ENCODE measurements at places on chromosomes 5 and 9.

DNA sequence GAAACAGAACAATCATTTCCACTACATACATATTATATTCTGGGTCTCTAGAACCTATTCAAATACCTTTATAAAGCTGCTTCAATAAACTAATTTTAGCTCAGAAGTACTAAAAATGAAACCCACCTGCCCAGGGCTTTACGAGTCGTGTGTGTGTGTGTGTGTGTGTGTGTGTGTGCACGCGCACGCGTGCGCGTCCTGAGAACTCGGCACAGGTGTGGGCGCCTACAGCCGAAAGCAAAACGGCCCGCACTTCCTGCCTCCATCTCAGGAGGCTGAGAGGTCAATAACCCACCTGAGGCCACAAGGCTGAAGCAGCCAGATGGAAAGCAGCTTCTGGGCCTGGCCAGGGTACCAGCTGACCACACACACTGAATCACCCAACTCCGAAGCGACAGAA is 3.0 kb downstream of the CLPTM1L start:
- DNase-seq: no peak

GRCh38 chr9:107707915-107708441 is 218.4 kb upstream of the KLF4 start:
- no peak for DNase-seq

DNA sequence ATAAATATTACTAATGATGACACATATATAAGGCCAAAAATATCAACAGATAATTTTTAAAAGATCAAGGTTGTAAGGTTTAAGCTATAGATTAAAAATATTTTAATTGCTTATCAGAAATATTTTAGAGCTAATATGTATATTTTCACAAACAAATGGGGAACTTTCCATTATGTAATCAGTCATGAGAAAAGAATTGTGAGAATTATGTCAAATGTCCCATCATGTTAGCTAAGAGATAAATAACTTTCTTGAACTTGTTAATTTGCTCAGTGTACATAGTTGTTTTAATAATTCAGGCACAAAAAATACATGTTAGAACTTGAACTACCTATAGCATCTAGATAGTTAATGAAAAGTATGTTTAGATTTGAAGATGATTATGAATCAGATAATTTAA is 67.7 kb downstream of the SYK start:
- no peak for DNase-seq

DNA sequence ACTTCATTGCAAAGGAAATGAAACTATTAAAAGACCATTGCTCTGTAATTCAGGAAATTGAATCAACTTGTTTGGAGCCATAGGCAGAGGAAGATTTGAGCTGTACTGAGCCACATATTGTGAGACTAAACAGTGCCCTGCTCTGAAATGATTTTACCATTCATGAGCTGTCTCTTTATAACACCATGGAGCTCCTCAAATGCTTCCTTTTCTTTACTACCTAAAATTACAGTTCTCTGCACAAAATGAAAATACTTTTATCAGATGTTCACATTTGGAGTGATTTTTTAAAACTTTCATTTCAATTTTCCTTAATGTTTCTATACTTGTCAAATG is 97.9 kb downstream of the NLN start:
- no peak for DNase-seq

GRCh38 chr5:36206913-36207312 is 34.8 kb downstream of the NADK2 start:
- no peak for DNase-seq

DNA sequence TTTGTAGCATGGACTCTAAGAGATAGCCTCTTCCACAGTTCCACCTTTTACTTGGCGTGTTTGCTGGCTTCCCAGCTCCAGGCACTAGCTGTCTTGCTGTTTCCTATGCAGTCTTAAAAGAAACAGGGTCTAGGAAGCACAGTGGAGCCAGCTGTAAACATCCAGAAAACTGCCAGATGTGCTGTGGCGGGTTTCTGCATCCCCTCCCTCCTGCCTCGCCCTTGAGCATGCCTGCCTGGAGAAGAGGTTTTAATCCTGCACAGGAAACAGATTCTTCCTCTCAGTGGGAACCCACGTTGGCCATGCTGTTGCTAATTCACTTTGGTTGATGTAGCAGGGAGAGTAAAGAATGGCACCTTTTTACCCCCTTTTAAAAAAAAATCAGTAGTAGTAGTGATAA is 121.3 kb downstream of the RPS23 start:
- DNase-seq: no peak

GRCh38 chr9:114677418-114677817 is 4.6 kb downstream of the TEX48 start:
- DNase-seq: no peak

- DNase-seq: no peak
Measured at GRCh38 chr5:95414451-95414850, 23.3 kb downstream of the FAM81B start.

DNA sequence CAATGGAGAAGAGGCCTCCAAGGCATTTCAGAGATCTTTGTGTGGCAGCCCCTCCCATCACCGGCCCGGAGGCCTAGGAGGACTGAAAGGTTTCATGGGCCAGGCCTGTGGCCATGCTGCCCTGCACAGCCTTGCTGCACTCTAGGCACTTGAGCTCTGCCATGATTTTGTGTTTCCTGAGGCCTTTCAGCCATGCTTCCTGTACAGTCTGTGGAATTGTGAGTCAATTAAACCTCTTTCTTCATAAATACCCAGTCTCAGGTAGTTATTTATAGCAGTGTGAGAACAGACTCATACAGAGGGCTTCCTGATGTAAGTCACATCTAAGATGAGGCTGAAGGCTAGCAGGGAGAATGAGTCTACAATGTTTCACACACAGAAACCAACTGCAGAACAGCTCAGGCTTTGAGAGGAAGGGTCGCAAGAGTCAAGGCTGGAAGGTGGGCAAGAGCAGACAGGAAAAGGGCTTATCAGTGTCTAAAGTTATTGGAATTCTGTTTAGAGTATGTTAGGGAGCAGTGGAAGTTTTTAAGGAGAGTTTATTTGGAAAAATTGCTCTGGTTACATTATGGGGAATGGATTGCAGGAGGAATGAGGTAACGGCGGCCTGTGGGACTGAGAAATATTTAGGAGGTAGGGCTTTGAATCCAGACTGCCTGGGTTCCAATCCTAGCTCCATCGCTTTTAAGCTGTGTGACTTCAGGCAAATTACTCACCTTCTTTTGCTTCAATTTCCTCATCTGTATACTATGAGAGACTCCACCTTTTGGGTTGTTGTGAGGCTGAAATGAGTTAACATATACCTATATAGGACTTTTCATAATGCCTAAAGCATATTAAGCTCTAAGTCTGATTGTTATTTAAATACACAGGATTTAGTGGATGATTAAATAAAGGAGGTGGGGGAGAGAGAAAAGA is 291.2 kb downstream of the CWC27 start:
- DNase-seq: no peak

GRCh38 chr9:124553738-124554137 is 46.5 kb upstream of the NR5A1 start:
- no peak for DNase-seq

GRCh38 chr5:161778796-161779195 is 69.1 kb upstream of the GABRA1 start:
- DNase-seq: no peak

GRCh38 chr9:125332527-125332926 is 70.9 kb downstream of the GAPVD1 start:
- no peak for DNase-seq

DNA sequence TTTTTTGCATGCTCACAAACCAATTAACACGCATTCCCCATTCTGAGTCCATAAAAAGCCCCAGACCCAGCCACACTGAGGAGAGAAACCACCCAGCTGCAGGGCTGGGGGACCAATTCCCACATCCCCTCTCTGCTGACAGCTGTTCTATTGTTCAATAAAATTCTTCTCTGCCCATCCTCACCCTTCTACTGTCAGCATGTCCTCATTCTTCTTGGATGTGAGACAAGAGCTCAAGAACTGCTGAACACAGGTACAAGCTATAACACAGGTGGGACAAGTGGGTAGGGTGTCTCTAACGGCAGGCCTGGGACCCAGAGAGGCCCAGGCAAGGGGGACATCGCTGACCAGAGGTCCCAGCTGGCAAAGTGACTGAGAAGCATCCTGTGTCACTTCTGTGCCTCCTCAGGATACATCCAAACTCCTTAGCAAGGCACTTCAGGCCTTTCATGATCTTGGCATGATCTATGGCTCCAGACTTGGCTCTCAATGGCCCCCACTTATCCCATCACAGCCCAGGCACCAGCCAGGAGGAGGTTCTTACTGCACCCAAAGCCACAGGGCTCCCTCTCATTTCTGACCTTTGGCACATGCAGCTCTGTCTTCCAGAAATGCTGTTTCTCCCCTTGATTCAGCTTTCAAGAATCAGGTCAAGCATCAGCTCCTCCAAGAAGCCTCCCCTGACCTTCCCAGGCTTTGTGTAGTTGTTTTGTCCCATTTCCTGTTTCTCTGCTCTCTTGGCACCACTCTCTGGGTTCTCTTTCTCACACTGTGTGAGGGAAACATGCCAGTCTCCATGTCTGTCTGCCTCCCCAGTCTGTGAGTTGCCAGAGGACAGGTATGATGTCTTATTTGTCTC is 7.3 kb upstream of the ALDH1B1 start:
- DNase-seq: no peak

- no peak for DNase-seq
Measured at GRCh38 chr9:127361561-127361960, 35.4 kb upstream of the SLC2A8 start.

DNA sequence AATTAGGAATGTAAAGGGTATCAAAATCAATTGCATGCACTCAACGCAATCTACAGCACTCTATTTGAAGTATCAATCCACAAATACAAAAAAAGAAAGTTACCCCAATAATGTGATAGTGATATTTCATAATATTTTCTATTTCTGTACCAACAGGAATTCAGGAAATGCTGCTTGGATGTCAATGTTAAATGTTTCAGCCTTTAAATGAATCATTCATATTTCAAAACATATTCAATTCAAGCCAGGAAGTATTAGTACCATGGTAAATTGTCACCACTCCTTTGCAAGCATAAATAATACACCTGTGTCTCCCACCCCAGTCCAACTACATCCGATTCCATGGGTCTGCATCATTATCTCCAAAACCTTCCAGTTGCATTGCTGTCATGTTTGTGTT is 1185.5 kb upstream of the CDH18 start:
- DNase-seq: no peak

GRCh38 chr5:36815871-36816270 is 60.7 kb upstream of the NIPBL start:
- DNase-seq: no peak

- no peak for DNase-seq
Measured at GRCh38 chr5:158039441-158039840, 180.5 kb upstream of the CLINT1 start.

DNA sequence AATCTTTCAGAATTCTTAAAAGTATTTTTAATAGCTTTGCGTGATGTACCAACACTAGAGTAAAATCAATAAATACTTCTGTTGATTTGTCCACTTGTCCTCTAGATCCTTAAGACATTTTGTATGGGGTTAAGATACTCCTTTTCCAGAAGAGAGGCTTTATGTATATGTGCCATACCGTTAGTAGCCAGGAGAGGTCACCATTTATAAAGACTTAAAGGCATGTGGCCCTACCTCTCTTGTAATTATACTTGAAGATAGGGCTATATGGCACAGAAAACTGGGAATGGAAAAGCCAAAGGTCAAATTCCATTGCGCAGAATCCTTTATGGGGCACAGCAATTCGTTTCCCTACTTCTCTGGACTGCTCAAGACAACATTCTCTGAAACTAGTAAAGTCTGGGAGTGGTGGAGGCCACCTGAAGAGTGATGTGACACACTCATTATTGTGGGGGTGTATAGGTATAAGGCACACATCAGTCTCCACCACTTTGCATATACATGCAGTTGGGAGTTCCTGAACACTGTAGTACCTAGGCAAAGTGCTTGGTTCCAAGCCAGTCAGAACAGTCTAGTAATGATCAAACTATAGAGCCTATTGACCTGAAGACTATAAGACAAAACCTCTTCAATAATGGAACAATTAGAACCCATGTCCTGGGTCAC is 140.1 kb upstream of the FBXL17 start:
- no peak for DNase-seq

DNA sequence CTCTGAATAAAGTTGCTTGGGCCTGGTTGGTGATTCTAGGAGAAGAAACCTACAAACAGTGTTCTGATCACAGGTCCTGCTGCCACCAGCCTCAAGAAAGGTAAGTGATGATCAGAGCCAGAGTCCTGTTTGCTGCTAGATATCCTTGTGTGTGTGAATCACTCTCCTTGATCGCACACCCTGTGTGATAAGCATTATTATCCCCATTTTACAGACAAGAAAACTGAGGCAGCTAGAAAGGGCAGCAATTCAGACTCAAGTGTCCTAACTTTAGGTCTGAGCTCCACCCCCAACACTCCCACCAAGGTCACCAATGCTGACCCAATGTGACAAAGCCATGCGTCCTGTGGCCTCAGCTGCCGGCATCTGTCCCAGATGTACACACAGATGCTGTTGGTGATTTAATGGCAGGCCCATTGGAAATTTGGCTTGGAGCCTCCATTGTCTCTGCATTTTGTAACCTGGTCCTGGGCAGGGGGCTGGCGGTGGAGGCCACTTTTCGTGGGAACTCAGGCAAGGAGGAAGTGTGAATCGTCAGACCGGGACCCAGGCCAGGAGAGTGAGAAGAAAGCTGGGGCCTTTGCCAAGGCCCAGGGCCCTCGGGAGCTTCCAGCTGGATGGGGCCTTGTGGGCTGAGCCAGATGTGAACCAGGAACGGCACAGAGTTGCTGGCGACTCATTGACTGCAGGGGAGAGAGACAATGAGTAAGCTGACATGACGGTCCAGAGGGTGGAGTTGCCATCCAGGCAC is 29.8 kb upstream of the GGTA1 start:
- DNase-seq: no peak

- no peak for DNase-seq
Measured at GRCh38 chr5:126108470-126108869, 314.7 kb upstream of the GRAMD2B start.

DNA sequence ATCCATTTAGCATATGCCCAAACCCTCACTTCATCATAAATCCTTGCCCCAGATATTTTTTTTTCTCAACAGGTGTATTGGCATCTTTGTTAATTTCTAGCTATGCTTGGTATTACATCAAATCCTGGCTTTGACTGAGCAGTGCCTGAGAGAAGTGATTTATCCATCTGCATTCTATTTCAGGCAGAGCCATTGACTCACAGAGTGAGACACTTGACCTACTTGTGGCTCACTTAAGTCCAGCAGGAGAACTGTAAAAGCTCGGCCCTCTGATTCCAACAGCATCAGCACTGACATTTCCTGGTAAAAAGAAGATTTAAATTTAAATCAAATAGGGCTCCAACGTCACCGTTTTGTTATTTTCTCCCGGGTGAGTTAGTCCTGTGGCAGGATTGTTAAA is 93.4 kb downstream of the PLK2 start:
- no peak for DNase-seq

GRCh38 chr5:149333711-149334443 is 11.4 kb upstream of the GRPEL2 start:
- DNase-seq: no peak

- DNase-seq: no peak
Measured at GRCh38 chr5:74562122-74562521, 78.4 kb downstream of the ENC1 start.

DNA sequence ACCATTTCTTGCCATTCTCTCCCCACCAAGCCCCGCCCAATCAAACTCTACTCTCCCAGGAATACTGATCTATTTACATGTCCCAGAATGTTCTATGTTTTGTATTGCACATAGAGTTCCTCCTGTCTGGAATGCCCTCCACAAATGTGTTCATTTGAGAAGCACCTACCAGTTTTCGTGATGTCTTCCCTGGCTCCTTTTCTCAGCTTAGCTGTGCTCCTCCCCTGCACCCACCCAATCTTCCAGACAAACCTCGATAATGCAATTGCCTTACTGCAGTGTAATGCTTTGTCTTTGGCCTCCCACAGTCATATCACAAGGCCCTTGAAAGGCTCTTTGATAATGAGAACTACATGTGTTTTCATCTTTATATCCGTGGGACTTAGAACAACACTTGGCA is 214.5 kb upstream of the ANKRD55 start:
- no peak for DNase-seq
